CD4-positive, alpha-beta T cell treated with Interleukin-15 for 4 hours (primary cell): ENCODE measurements at places on chromosomes 4 and X.
A peak's percentile ranks its signal among the peaks of the same experiment; 100 is the strongest.

DNA sequence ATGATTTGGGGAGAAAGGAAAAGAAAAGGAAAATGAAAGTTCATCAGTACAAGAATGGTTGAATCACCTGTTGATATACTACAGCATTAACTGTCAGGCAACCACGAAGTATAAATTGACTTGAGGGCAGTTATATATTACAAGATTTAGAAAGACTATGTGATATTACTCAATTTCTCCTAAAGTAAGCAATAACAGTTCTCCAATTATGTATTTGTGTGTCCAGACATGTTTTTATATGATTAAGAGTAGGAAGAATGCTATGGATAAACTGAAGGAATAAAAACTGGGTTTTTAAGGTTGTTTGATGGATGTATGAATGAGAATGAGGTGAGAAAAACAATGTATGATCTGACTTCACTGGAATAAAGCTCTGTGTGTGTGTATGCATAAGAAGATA lies 2234.4 kb downstream of the ARAP2 start:
- no peak for DNase-seq

DNA sequence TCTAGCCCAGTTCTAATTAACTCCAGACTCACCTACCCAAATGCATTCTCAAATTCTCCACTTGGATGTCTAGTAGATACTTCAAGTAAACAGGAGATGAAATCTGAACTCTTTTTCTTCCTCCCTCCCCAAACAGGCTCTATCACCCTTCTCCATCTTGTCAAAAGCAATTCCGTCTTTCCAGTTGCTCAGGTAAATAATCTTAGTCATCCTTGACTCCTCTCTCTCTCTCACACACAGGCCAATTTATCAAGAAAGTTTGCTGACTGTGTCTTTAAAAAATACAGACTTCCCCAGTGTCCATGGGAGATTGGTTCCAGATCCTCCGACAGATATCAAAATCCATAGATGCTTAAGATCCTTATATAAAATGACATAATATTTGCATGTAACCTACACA lies 12.9 kb downstream of the TXK start:
- no peak for DNase-seq

- DNase-seq: no peak
Measured at GRCh38 chr4:16206848-16207247, 19.4 kb downstream of the TAPT1 start.

GRCh38 chrX:74119016-74119910 lies 184.7 kb upstream of the ZCCHC13 start:
- DNase-seq: no peak

DNA sequence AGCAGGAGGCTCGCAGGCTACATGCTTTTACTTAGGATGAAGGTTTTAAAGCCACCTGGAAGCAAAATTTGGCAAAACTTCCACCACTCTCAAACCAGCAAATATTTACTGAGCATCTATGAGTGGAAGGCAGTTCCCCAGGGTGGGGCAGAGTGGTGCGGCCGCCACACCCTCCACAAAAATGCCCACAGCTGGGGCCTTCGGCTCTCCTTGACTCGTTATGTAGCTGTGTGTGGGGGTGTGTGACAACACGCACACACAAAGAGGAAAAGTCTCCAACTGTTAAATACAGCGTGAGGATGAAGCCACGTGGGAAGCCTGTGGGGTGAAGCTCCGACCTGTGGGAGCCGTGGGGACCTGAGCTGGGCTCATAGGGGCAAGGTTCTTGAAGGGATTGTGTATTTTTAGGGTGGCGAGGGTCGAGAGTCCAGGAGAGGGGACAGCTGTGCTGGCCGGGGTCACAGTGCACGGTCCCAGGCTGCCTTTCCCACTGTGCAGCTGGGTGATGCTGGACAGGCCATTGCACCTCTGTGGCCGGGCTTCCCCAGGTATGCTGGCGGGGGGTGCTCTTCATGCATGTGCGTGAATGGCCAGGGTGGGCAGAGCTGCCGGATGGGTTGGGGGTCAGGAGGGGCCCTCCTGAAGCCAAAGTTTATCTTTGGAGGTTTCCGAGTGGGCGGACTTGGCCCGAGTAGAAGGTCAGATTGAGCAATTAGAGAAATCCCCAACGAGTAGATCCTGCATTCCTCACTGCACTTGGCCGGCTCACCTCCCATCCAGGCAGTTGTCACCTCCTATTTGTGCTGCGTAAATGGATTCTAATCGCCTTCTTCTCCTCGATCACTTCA lies 25.4 kb downstream of the SORCS2 start:
- no peak for DNase-seq

GRCh38 chr4:161249779-161250440 lies 913.9 kb downstream of the FSTL5 start:
- DNase-seq: no peak

DNA sequence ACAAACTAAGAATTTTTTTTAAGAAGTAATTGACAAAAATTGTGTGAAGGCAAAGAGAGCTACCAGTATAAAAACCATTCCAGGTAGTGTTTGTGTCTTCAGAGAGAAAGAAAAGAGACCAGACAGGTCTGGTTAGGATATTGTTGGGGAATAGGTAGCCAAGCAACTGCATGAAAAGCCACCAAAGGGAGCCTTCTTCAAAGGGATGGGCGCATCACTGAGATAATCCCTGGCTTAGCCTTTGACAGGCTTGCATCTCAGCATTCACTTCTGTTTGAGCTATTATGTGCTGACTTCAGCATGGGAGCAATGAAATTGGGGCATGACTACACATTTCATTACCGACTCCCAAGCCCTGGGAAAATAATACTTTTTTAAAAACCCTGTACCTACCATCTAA lies 496.6 kb downstream of the IL1RAPL1 start:
- no peak for DNase-seq

- DNase-seq: peak; percentile 41
Measured at GRCh38 chr4:69823481-69824186, 36.3 kb downstream of the SULT1E1 start.

- no peak for DNase-seq
Measured at GRCh38 chr4:152988721-152989553, 52.8 kb downstream of the FHDC1 start.

GRCh38 chr4:25807102-25807728 lies 55.6 kb downstream of the SEL1L3 start:
- DNase-seq: no peak

GRCh38 chr4:39319676-39320075 lies 46.5 kb downstream of the RFC1 start:
- no peak for DNase-seq

DNA sequence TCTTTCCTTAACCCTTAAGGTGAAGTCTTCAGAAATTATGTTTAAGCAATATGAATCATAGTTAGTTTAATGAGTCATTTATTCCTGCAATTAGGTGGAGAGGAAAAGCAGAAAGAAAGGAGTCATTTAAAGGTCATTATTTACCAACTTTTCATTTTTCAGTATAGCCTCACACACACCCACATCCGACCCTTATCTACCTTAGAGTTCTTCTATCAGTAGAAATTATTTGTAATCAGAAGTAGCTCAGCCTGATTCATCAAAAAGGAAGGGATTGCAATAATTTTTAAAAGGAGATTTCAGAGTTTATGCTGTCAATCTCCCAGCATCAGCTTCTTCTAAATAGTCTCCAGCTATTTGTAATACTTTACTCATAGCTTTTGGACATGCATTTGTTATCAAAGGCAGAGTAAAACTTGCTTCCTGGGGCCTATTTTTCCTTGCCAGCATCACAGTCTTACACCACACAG lies 5.9 kb downstream of the ANXA10 start:
- DNase-seq: no peak

- DNase-seq: no peak
Measured at GRCh38 chr4:78542373-78542772, 9.2 kb upstream of the ANXA3 start.

DNA sequence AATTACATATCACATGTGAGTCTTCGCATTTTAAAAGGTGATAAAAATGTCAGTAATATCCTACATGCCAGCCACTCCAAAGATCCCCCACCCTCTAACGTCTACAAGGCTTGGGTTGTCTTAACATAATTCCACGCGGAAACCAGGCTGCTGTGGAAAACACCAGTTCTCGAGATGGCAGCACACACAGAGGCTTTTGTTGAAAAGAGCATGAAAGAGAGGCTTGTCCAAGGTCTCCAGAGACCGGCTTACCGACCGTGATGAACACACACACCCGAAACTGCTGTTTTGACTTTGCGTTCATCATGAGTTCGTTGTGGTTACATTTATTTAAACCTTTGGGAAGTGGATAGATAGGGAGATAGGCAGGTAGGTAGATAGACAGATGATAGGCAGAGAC lies 87.9 kb downstream of the CRLF2 start:
- DNase-seq: no peak

GRCh38 chr4:13386405-13387107 lies 97.6 kb downstream of the RAB28 start:
- DNase-seq: no peak

DNA sequence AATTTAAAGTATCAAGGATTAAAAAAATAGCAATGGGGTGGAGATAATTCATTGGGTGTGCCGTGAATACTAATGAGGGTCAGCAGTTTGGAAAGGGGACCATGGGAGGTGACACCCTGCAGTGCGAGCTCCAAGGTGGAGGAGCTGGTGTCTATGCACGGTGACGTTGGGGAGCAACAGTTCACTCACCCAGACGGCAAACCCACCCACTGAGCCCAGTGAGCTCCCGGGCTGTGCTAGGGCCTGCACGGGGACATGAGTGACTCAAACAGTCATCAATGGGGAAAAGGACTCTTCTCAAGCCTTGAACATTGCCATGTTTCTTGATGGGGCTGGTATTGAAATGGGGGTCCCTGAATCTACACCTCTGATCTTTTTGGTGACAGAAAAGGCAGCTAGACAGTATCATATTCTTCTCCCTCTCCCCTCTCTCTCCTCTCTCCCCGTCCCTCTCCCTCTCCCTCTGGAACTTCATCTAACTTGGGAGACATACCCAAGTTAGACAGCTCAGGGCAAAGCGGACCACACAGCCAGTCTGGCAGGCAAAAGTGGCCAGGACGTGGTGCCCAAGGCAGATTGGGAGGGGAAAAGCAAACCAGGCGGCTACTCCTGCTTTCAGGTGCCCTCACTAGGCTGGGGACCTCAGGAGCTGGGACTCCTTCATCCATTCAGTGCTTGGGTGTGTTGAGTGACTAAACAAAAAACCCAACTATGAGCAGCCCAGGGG lies 26.3 kb upstream of the PPP2R2C start:
- DNase-seq: no peak

GRCh38 chrX:49930039-49930438 lies 7.6 kb downstream of the CLCN5 start:
- DNase-seq: no peak

DNA sequence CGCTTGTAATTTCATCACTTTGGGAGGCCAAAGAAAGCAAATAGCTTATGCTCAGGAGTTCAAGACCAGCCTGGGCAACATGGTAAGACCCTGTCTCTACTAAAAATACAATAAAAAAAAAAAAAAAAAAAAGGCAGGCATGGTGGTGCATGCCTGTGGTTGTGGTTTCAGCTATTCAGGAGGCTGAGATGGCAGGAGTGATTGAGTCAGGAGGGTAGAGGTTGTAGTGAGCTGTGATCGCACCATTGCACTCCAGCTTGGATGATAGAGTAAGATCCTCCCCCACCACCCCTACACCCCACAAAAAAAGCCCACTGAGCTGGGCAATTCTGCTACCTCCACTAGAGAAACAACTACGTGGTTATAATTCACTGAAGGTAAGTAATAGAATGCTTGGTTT lies 118.8 kb upstream of the PCDH18 start:
- DNase-seq: no peak

- no peak for DNase-seq
Measured at GRCh38 chr4:170581322-170581721, 491.6 kb upstream of the AADAT start.

DNA sequence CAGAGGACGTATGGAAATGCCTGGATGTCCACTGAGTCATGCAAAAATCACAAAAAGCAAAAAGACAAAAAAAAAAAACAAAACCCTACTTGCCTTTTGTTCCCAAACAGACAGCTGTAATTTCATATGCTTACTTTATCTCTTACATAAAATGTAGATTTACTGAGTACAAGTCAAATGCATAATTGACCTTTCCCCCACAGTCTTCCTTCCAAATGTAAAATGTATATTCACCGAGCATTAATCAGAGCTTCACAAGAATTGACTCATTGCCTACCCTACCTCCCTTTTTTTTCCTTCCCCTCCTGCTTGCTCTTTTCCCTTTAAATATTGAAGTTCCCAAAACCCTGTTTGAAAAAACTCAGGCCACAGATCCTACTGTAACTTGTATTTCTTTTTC lies 32.5 kb upstream of the TMPRSS11B start:
- DNase-seq: no peak
